ENCODE measurements at places on chromosomes 2 and 18.

GRCh38 chr2:207135340-207135739 lies 30.4 kb downstream of the KLF7 start:
- no peak for DNase-seq

GRCh38 chr2:231017231-231017598 lies 20.1 kb upstream of the C2orf72 start:
- no peak for DNase-seq

- no peak for DNase-seq
Measured at GRCh38 chr2:227870710-227871374, 589 bp upstream of the DAW1 start.

DNA sequence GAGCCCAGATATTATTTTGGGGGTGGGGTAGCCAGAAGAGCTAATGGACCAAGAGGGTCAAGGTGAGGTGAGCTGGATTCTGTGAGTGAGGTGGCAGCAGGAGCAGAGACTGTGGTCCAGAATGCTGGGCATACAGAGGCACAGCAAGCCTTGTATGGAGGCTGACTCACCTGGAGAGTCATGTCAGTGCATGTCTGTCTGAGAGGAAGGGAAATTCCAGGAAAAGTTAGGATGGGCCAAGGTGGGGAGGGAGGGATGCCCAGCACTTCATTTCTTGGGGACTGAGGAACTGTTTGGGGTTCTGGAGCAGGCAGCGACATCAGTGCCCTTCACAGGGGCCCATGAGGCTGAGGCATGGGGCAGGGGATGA lies 21.1 kb downstream of the PER2 start:
- no peak for DNase-seq

- no peak for DNase-seq
Measured at GRCh38 chr2:60352491-60353405, 200.7 kb downstream of the BCL11A start.

GRCh38 chr2:156253765-156254164 lies 78.8 kb downstream of the NR4A2 start:
- DNase-seq, result no peak

DNA sequence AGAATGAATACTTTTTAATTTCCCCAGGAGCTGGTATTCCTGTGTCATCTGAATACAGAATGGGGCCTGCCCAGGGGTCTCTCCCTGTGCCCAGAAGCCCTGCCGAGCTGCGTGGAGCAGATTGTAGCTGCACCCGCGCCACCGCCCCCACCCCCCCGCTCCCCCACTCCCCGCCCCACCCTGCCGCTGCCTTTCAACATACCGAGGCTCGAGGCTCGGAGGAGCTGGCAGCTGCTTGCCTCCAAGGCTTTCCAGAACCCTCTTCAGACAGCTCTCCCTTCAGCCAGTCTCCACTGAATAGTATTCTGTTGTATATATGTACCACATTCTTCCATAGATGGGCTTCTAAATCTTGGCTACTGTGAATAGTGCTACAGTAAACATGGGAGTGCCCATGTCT lies 150.7 kb downstream of the TSN start:
- no peak for DNase-seq

DNA sequence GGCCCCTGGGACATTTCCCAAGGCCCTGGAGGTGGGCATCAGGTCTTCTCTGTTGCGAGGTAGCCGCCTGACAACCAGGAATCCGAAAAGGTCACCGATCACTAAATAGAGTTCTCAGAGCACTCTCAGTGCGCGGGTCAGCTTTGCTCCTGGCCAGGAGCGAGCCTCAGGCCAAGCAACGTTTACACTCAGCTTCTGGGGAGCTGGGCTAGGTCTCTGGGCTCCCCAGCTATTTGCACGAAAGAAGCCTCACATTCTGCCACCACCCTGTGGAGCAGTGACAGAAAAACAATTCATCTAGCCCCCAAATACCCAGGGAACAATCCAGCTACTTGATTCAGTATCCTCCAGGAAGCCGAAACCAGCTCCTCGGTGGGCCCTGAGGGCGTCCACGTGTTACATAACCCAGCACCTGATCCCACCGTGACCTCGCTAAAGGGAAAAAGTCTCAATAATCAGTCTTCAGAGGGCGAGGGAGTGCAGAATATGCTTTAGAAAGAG lies 3.3 kb downstream of the SH3BP4 start:
- no peak for DNase-seq

- DNase-seq, result no peak
Measured at GRCh38 chr2:140747090-140747489, 1383.7 kb downstream of the LRP1B start.

- DNase-seq, result no peak
Measured at GRCh38 chr2:4144731-4145130, 441.4 kb downstream of the DCDC2C start.

GRCh38 chr2:171814883-171815282 lies 79.2 kb downstream of the SLC25A12 start:
- no peak for DNase-seq

GRCh38 chr2:159613651-159614285 lies 2.6 kb downstream of the BAZ2B start:
- DNase-seq, result no peak

DNA sequence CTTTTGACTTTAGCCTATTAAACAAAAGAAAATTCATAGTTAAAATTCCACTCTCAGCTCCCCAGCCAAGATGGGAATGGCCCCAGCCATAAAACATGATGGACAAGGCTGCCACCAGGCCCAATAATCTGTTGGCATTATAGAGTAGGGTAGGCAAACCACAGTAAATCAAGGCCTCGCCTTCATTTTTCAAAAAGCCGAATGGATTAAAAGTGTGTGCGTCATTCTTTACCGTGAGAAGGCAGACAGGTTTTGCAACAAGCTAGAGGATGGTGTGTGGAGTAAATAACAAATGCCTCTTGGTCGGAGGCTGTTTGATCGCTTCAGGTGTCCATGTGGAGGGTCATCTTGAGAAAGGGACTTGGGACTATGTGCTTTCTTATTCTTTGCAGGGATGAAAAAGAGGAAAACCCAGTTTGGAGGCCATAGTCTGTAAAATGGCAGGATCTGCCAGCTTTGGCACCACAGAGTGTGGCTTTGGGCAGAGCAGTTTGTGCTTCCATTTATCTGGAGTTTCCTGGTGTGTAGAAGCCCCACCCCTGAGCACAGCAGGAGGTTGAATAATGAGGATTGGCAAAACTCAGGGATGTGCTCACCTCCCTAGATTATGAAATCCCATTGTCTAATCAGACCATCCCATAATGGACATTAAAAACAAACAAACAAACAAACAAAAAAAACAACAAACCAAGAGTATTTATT lies 57.1 kb upstream of the ITGB6 start:
- no peak for DNase-seq

- no peak for DNase-seq
Measured at GRCh38 chr2:198062826-198063225, 258.4 kb downstream of the PLCL1 start.

GRCh38 chr2:142796161-142796560 lies 81.3 kb upstream of the KYNU start:
- DNase-seq, result no peak

GRCh38 chr2:191521608-191522208 lies 156.2 kb upstream of the NABP1 start:
- no peak for DNase-seq

GRCh38 chr2:218476676-218477075 lies 57.8 kb downstream of the VIL1 start:
- DNase-seq, result no peak

DNA sequence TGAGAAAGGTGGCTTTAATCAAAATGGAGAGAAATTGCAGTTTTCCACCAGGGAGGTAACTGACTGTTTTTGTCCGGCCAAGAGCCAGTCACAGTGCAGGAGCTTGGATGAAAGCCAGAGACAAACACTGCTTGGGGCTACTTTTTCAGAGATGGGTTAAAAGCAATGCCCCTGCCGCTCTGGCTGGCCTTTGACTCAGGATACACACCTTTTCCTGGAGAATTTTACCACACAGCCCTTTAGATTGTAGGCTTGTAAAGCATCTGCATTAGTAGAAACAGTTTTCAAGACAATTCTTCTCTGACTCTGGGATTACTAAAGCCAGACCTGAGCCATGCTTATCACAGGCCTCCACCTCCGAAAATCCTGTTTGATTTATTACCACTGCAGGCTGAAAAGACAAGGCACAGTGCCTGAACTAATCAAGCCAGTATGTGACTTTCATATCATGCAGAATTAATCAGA lies 79.7 kb downstream of the CCBE1 start:
- DNase-seq, result no peak

DNA sequence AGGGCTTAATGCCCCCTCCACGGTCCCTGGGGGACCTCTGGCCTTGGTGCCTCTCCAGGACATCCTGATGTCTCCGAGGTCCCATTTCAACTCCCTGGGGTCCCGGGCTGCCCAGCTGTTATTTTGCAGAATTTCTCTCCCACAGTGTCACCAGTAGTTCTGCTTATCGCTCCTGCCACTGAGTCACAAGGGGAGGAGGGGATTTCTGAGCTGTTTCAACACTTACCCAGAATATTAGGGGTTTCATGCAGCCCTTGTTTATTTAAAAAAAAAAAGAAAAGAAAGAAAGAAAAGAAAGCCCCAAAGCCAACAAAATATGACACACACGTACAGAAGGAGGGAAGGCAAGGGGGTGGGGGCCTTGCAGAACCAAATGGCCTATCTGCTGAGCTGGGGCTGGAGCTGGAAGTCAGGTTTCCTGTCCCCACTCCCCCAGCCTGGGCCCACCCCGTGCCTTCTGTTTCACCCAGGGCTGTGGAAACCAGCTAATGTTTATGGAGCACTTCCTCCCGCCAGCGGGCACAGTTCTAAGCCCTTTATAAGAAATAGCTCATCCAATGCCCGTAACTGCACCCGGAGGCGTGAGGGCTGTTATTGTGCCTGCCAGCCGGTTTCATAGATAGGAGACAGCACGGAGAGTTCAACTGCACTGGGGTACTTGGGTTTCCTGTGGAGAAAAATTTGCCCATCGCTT lies 8.4 kb upstream of the ARID5A start:
- DNase-seq, result no peak

DNA sequence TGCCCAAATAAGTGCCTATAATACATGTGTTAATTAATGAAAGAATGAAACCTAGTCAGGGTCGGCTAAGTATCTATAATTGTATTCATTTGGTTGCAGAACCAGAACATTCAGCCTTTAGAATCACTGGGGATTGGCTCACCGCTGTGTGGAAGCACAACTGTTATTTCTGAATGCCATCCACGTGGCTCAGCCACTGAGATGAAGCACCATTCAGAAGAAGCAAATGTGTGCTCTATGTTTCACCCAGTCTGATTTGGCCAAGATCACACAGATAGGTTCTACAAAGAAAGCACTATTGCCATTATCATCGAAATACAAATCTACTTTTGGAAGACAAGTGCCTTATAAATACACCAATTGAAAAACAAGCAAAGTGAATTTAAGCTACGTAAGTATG lies 30.6 kb upstream of the SPOPL start:
- DNase-seq, result no peak

DNA sequence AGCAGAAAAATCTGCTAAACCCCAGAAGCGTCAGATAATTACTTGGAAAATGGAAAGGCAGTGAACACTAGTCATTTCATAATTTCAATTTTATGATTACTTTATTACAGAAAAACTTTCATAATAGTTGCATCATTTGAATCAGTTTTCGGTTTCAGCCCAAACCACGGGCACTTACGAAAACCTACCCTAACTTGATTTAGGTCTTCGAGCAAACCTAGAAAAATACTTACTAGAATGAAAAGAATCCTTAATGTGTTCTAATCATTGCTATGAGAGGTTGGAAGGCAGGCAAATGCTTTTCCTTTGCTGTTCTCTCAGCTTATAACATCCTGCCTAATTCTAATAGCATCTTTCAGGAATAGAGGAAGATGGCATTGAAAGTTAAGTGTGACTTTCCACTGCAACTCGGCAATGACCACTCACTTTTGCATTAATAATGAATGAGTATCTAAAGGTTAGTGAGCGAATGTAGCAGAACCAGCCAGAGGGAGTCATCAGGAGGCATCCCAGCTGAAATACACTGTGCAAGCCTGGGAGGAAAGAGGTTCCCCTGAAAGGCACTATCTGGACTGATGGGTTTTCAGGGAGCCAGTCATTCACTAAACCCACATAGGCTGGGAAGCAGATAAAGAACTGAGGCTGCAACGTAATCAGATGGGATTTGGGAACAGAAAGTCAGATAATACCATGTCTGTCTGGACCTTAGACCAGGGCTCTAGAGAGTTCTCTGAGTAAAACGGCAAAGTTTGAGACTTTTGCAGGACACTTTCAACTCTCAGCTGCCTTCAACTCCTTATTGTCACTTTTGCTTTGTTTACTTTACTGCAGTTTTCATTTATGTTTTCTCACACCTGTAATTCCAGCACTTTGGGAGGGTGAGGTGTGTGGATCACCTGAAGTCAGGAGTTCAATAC lies 520.8 kb downstream of the RNF144A start:
- DNase-seq, result no peak

DNA sequence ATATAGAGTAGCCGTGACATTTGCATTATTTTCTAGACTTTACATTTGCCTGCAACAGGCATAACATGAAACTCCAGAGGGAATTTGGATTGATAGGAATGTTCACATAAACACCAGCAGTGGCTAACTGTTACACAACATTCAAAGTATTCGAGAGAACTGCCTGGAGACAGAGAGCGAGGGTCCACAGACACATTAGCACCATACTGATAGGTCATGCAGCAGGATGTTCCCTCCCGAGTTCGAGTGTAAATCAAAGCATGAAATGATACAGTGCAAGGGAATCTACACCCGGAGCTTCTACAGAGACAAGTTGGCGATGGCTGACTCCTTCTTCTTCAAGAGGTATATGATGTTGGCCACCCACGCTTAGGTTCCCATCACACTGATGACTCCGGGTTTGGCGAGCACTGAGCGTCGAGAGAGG lies 89.5 kb downstream of the COL6A3 start:
- DNase-seq, result no peak

- DNase-seq, result no peak
Measured at GRCh38 chr2:63669596-63669995, 80.8 kb downstream of the MDH1 start.

- DNase-seq, result no peak
Measured at GRCh38 chr2:205324355-205324754, 357.9 kb upstream of the NRP2 start.

GRCh38 chr2:237223201-237223861 lies 137.6 kb downstream of the COPS8 start:
- DNase-seq, result no peak

DNA sequence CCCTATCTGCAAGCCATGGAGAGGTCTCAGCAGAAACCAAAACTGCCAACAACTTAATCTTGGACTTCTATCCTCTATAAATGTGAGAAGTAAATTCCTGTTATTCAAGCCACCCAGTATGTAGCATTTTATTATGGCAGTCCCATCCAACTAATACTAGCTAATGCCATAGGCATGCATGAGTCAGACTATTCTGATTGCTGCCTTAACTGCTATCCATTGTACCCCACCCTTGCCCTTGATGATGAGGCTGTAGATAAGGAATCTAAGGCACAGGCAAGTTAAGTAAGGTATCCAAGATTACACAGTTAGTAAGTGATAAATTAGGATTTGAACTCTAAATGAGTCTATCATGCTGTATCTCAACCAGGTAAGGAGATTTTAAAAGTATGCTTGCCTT lies 223.0 kb downstream of the UBE2E3 start:
- DNase-seq, result no peak

- no peak for DNase-seq
Measured at GRCh38 chr2:88265352-88266303, 95.5 kb downstream of the THNSL2 start.

- DNase-seq, result no peak
Measured at GRCh38 chr18:24914685-24915084, 437.3 kb downstream of the ZNF521 start.

- DNase-seq, result no peak
Measured at GRCh38 chr2:59250307-59250677, 1009.2 kb upstream of the FANCL start.
